A172 (cell line): ENCODE measurements at places on chromosomes 3 and 15. TPM values are rescaled to one million over a fixed set of nuclear protein-coding genes. Genes with fewer than 3 reads are reported as not detected.

The POLQ gene
- 13.8 and 14.9 TPM in 2 replicates for total RNA-seq

- peak; percentile 42 for DNase-seq
Observed at GRCh38 chr15:80228959-80229610, 22.9 kb downstream of the CTXND1 start.

DNA sequence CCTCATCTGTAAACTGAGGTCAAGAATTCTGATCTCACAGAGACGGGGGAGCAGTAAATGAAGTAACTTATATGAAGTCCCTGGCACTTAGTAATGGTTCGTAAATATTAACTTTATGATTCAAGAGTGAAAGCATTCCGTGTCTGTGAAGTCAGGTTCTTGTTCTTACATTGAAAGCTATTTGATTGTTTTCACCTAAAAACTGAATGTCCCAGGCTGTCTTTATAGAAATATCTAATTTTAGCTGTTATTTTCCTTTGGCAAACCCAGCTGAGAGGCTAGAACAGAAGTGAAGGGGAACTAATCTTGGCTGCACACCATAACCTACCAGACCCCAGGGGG is 84.5 kb downstream of the CHSY1 start:
- DNase-seq, result no peak

- DNase-seq, result no peak
Observed at GRCh38 chr3:68771681-68772080, 160.7 kb downstream of the TAFA4 start.

- no peak for DNase-seq
Observed at GRCh38 chr3:135490219-135490915, 475.2 kb upstream of the PPP2R3A start.

GRCh38 chr15:98413933-98414546 is 234.3 kb upstream of the IGF1R start:
- no peak for DNase-seq
